Fibroblast of villous mesenchyme (primary cell): ENCODE measurements at places on chromosomes 6 and 20.

- no peak for DNase-seq
These were observed 66.5 kb downstream of the ADTRP start for GRCh38 chr6:11711984-11712711.

DNA sequence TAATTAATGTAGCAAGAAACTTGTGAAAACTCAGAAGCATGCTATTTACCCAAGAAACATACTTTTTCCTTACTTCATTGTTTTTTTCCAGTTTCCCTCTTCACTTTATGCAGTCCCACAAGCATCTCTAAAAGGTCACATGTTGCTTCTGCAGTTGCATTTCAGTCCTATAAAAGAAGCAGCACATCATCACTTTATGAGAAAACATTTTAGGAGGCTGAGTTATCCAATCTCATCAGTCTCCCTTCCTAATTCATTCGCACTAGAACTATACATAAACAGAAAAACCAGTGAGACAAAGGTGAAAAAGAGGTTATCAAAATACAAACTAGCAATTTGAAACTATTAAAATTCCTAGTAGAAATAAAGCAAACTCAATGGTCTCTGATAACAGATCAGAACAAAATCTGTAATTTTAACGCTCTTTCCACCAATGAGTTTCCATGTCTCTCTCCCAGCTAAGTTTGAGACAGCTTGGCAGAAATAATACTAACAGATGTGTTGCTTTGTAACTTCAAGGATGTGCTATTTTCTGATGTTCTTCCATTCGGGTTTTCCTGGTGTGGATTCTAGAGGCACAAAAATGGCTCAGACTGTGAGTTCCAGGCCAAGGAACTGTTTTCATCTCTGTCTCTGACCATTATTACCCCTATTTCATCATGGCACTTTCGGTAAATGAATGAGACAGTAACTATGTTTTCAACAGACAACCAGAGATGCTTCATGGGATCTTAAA, 48.4 kb downstream of the ZHX3 start:
- peak; percentile 33 for DNase-seq

DNA sequence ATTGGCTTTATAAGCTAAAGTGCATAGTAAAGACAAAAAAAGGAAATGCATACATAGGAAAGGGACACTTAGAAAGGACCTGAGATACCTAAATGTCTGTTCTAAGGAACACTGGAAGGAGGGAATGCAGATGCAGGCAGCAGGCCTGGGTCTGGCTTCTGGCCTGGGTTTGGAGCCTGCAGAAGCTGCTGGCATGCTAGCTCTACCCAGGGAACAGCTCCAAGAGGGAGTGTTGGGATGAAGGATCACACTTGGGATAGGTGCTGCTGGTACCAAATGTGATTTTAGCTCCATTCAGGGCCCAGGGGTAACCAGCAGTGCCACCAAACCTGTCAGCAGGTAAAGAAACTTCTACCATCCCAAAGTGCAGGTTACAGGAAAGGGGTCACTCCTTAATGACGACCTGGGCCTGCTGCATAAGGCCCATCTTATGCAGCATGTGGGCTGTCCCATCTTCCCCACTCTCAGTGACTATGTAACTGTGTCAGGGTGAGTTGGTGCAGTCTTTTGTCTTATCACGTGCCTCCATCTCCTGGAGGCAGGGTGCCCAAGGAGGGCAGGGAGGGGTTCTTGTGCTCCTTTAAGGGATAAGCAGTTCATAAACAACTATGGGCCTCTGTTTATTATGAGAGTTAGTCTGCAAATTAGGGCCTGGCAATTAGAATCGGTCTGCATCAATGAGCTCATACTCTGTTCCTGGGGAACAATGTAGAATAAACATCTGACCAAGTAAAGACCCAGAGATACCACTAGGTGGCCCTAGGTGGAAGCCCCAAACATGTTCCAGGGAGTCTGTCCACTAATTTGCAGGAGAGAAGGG, 26.9 kb downstream of the DDX27 start:
- peak; percentile 61 for DNase-seq

DNA sequence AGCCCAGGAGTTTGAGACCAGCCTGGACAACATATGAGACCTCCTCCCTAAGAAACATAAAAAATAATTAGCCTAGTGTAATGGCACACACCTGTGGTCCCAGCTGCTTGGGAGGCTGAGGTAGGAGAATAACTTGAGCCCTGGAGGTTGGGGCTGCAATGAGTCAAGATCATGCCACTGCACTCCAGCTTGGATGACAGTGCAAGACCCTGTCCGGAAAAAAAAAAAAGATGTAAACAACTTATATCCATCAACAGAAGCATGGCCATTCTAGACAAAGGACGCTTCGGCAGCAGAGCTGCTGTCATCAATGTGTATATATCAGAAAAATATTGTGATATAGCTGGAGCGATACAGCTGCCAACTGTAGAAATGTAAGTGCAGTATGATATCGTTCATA, 59.6 kb upstream of the ARID1B start:
- DNase-seq = no peak

- peak; percentile 16 for DNase-seq
These were observed 93.6 kb downstream of the NCR2 start for GRCh38 chr6:41428996-41429421.

DNA sequence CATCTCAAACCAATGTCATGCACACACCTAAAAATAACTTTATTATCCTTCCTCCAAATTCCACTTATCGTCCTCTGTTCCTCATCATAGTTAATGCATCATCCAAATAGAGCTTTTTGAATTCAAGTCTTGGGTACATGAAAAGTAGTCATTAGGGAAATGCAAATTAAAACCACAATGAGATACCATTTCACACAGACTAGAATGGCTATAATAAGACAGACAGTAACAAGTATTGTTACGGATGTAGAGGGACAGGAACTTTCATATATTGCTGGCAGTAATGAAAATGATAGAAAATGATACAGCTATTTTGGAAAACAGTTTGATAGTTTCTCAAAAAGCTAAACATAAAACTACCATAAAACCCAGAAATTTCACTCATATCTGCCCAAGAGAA, 59.1 kb downstream of the FHL5 start:
- DNase-seq = no peak

- no peak for DNase-seq
These were observed 1.3 kb downstream of the TTI1 start for GRCh38 chr20:38031957-38032356.

- peak; percentile 61 for DNase-seq
These were observed 129.4 kb downstream of the LY86 start for GRCh38 chr6:6717953-6718352.

- no peak for DNase-seq
These were observed 143.9 kb upstream of the RALGAPA2 start for GRCh38 chr20:20856306-20856705.

- DNase-seq = no peak
These were observed 193.9 kb downstream of the MMUT start for GRCh38 chr6:49269190-49269589.

GRCh38 chr20:10978713-10979112, 304.9 kb upstream of the JAG1 start:
- DNase-seq = no peak

- no peak for DNase-seq
These were observed 11.3 kb upstream of the CYP24A1 start for GRCh38 chr20:54184904-54185626.

GRCh38 chr6:162618448-162619002, 109.0 kb downstream of the PRKN start:
- DNase-seq = no peak

GRCh38 chr20:44730441-44730840, 15.2 kb upstream of the KCNK15 start:
- DNase-seq = peak; percentile 88

DNA sequence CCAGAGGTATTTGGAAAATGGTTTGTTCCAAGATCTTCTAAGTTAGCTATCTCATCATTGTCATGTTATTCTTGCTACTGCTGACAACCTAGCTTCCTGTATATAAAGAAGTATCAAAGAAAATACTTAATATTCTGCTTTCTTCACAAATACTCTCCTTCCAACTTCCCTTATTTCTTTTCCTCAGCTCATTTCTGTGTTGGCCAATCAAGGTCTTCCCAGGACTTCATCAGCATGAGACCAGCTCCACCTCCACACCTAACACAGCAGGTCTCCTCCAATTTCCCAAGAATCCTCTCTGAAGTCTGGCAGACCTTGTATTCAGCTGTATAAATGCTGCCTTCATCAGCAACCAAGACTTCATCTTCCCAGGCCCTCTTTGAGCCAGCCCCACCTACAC, 538.6 kb upstream of the JARID2 start:
- no peak for DNase-seq

- no peak for DNase-seq
These were observed 75.4 kb downstream of the ANKEF1 start for GRCh38 chr20:10110151-10110550.

DNA sequence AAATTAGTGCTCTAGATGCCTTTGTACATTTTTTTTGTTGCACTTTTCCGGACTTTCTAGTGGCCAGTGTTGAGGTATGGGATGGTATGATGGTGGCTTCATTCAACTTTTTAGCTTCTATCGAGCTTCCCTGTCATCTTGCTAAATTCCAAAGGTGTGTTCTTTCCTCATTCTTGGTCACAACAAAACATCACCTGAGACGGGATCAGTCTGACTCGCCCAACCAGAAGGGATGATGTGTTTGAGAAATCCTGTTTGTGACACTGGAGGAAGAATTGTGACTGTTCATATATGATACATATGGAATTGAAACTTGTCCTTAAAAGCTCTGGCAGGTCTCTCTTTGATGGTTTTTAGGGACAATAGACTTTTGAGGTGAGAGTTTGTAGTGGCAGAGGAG, 33.8 kb downstream of the KCNS1 start:
- DNase-seq = no peak

- peak; percentile 41 for DNase-seq
These were observed 4.2 kb upstream of the NCR3 start for GRCh38 chr6:31597006-31597405.

- no peak for DNase-seq
These were observed 125.2 kb downstream of the MYO6 start for GRCh38 chr6:75874224-75874623.

DNA sequence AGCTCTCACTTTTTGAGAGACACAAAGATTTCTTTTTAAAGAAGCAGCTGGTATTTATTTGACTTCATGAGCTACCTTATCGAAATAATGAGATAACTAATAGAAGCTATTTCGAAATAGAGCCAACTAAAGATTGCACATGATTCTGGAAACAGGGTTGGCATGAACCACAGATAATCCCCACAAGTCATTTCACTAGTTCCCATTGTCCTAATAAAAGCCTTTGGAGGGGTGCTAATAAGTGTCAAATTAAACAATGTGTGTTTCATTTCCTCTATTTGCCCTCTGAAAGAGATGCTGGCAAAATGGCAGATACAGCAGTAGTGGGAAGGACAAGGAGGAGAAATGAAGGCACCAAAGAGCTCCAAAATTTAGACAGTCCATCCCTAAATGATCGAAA, 78.6 kb upstream of the RIPOR2 start:
- no peak for DNase-seq

- DNase-seq = no peak
These were observed 152.9 kb downstream of the SIM1 start for GRCh38 chr6:100311707-100312251.
